ENCODE measurements at places on chromosomes 1 and 21.
A peak's percentile ranks its signal among the peaks of the same experiment; 100 is the strongest.

DNA sequence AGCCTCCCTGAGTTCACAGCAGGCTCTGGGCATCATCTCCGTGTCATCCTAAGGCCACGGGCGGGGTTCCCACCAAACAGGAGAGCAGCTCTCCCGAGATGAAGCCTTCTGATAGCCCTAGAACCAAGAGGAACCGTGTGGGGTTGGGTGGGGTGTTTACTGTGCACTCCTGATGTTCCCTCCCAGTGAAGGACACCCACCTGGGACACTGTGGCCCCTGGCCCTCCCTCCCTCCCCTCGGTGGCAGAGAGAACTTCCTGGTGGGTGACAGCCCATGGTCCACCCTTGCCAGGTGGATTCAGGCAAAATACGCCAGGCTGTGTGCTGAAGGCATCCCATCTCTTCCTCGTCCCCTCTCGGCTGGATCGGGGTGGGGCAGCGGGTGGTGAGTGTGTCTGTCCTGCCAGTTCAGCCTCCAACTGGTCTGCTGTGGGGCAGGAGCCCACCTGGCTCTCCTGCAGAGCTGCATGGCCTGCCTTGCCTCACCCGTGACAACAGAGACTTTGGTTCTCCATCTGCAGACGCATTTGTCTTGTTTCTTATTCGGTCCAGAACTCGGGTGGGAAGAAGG is 15.6 kb upstream of the C1orf174 start:
- no peak for DNase-seq

DNA sequence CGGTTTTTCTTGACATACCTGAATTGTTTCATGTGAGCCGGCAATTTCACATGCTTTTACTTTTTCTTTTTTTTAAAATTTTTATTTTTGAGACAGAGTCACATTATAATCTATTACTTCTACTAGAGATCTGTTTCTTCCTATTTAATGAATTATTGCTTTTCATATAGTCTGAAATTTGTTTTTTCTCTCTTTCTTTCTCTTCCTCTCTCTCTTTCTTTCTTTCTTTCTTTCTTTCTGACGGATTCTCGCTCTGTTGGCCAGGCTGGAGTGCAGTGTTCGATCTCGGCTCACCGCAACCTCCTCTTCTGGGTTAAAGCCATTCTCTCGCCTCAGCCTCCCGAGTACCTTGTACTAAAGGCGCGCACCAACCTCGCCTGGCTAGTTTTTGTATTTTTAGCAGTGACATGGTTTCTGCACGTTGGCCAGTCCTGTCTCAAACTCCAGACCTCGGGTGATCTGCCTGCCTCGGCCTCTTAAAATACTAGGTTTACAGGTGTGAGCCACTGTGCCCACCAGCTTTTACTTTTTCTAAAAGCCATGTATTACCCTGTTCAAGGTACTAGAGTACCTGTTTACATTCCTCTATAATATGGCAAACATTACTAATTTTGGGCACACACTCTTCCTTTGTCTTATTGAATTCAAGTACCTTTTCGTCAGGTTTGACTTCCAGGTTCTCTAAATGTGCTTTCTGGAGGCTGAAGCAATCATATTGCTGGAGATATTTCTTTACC is 86.5 kb upstream of the RHOU start:
- no peak for DNase-seq

DNA sequence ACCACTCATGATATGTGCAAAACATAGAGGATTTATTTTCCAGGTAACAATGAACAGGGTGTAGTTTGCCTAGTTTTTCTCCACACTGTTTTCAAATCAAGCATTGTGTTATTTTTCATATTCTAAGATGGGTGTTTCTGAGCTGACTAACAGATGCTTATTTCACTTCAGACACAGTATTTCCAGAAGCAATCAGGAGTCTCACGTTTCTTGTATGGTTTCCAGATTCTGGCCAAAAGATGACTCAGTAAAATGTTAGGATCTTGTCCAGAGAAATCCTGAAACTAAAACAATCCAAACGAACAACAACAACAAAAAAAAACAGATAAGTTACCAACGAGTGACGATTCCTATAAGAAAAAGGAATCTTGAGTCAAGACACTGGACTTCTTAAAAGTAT is 5.3 kb downstream of the UTS2 start:
- DNase-seq: no peak

GRCh38 chr1:222642468-222642867 is 24.6 kb downstream of the MIA3 start:
- DNase-seq: no peak

DNA sequence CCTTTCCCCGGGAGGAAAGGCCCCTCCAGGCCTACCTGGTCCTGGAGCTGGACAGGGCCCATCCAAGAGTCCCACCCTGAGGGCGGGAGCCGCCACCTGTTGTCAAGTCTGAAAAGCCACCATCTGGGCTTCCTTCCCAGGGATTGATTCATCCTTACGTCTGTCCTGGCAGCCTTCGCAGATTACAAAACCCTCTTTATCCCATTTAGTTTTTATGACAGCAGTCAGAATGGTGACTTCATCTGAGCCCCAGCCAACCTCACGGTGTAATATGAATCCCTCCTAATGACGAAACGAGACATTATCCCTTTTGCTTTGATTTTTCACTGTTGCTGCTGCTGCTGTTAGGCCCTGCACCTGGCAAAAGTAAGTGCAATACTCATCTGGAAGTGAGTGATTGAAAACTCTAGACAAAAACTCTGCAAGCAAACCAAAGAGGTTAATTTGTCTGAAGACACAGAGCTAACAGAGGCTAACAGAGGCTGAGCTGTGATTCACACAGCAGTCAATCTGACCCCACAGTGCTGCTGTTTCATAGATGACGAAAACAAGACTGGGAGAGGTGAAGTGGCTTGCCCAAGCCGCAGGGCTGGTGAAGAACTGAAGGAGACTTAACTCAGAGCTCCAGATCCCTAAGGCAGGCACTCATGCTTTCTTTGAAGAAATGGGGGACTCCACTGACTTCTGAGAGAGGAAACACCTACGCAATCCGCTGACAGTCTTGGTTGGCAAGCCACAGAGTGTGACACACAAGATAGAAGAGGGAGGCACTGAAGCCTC is 30.0 kb upstream of the S100A7 start:
- no peak for DNase-seq

- no peak for DNase-seq
These were observed 10.5 kb downstream of the TENT5C start for GRCh38 chr1:117616356-117616755.

DNA sequence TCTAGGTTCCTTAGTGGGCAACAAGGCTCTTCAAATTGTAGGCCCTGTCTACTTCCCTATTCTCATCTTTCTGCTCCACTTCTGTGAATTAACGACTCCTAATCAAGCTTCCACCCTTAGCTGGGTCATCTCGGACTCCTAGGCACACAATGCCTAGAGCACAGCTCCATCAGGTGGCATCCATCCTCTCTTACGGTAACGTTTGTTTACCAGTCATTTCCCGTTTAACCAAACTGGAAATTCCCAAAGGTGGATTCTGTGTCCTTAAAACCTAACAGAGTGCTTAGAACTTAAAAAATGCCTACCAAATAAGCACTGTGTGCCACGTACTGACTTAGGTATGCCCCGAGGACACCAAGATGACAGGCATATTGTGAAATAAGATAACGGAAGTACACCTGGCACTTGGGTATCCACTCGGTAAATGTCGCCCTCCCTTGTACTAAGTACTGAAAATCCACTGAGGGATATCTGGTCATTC is 1.5 kb downstream of the PARP1 start:
- DNase-seq: no peak

- no peak for DNase-seq
These were observed 41.7 kb downstream of the TMEM53 start for GRCh38 chr1:44632598-44632997.

GRCh38 chr21:33063375-33063883 is 6.5 kb upstream of the OLIG1 start:
- DNase-seq: no peak

GRCh38 chr1:73998348-73998959 is 199.5 kb downstream of the LRRIQ3 start:
- DNase-seq: no peak

DNA sequence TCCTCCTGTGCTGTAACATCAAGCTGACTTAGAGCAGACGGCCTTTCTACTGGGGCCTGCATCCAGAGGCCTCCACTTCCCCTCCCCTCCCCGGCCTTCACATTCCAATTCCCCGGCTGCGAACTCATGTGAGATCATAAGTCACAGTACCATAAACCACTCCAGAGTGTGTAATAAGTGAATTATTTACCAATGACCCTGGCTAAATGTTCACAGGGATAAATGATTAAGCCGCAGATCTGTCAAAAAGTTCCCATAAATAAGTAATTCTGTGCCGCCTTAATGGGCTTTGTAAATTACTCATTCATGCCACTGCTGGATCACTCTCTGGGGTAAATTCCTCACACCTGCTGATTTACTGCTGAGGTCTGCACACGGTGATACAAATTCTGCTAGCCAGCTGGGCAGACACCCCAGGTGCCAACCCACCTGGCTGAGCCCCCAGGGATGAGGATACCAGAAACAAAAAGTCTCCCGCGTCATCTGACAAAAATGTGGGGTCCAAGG is 27.4 kb upstream of the KIRREL1 start:
- DNase-seq: no peak

GRCh38 chr1:29793101-29793546 is 556.8 kb downstream of the PTPRU start:
- DNase-seq: no peak

DNA sequence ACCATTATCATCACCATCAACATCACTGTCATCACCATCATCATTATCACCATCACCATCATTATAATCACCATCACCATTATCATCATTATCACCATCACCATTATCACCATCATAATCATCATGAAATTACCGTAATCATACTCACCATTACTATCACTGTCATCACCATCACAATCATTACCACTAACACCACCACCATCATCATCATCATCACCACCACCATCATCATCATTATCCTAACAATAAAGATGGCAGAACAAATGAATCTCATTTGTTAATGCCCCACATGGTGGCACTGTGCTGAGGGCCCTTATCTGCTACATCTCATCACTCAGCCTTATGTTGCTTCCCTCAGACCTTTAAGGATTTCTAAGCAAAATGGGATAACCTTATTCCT is 9.4 kb upstream of the PLA2G2E start:
- DNase-seq: no peak

DNA sequence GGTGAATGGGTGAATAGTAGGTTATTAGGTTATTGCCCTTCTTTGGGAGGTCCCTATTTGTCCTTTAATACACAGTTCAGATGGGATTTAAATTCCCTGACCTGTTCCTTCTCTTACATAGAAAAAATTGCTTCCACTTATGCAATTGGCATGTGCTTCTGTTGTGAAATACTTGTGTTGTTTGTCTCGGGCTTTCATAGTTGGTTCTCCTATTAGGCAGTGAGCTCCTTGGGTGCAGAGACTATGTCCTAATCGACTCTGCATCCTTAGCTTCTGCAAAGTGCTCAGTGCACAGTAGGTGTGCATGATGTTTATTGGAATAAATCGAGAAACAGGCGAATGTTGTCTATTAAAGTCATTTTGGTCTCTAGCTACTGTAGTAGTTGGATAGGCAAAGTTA is 1.3 kb upstream of the PDE4B start:
- DNase-seq: no peak

GRCh38 chr1:178470411-178470960 is 26.3 kb downstream of the CLEC20A start:
- DNase-seq: no peak

- DNase-seq: no peak
These were observed 45.2 kb downstream of the MIGA1 start for GRCh38 chr1:77824694-77825093.

GRCh38 chr1:30734106-30734505 is 10.7 kb upstream of the MATN1 start:
- DNase-seq: no peak

GRCh38 chr1:54800899-54801759 is at the start of gene TTC22:
TTC22 (minus strand) TSS chr1:54801323; CDS start chr1:54801163, 160 bp downstream.
- peak; percentile 56 for DNase-seq

DNA sequence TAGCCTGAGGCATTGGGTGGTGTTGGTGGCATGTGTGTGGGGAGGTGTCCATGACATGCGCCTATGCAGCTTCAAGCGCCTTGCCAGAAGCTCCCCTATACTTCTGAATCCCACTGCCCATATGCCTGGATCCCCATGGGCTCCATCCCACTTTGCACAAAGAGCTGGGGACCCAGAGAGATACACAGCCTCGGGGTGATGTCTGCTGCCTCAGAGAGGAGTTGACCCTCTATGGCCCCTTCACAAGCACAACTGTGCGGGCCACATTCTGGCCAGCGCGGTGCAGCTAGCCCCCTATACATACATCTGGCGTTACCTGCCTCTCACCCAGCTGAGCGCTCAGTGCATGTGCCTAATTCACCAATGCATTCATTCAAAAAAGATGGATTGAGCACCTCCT is 9.6 kb upstream of the PTPRF start:
- no peak for DNase-seq

GRCh38 chr1:25680701-25681100 is 64.1 kb downstream of the MAN1C1 start:
- DNase-seq: no peak

GRCh38 chr1:240194120-240194519 is 102.4 kb downstream of the FMN2 start:
- no peak for DNase-seq

GRCh38 chr21:45128613-45129188 is 54.3 kb downstream of the ADARB1 start:
- DNase-seq: peak; percentile 56

DNA sequence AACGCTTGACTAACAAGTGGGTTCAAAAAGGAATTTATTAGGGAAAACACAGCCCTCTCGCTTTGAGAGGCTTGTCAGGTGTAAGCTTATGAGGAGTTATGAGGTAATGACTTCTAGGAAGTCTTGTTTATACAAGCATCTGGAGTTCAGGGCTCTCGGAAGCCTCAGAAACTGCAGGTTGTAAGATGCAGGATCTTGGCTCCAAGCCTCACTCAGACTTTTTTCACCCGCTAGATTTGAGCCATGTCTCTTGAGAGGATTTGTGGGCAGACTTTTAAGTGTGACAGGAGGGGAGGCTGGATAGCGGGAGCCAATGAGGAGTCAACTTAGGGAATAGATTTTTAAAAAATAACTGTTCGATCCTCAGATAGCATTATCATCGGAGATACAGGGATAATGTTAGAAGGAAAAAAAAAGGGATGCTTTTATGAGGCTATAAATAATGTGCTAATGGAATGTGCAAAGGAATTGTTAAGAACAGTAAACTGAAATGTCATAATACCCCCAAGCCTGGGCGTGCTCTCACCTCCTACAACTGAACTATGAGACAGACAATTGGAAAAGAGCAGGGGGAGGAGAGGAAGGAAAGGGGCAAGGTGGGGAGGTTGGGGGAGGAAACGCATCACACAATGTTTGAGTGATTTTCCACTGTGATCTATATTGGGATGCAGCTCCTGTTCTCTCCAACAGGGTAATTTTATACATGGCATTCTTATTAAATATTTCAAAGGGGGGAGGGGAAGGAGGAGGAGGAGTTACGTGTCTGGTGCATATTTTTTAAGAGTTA is 107.4 kb upstream of the ESRRG start:
- DNase-seq: no peak

DNA sequence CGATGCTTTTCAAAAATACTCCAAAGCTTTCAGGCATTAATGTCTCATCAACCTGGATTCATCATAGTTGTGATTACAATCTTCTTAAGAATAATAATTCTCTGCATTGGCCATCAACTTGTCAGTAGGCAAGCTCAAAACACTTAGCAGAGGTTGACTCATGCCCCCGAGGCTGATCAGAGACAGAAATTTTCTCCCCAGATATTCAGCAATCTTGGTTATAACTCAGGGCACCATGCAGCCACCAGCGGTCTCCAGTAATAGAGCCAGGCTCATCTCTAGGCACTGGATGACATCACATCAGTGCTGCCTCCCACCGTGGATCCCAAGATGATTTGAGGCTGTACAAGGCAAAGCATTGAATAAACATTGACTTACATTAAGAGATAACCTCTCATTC is 14.3 kb upstream of the IFFO2 start:
- DNase-seq: no peak

GRCh38 chr1:183454377-183454776 is 17.9 kb upstream of the SMG7 start:
- no peak for DNase-seq

All from activated CD4-positive, CD25-positive, alpha-beta regulatory T cell treated with anti-CD3 and anti-CD28 coated beads, Interleukin-2, amount 50 U/mL, for 16 hours (primary cell).